ENCODE measurements at places on chromosomes 5 and 9. TPM values are rescaled to one million over a fixed set of nuclear protein-coding genes. Genes with fewer than 3 reads are reported as not detected.

Gene ZNF462
- 23.0 TPM for polyA plus RNA-seq

Gene MYO10
- 50.8 TPM for polyA plus RNA-seq

Gene CXXC5
- 190 TPM for polyA plus RNA-seq

Gene PCDHGA7
- 2.5 TPM for polyA plus RNA-seq

Gene TNFSF8
- polyA plus RNA-seq, result 0.30 TPM

Measured in renal pelvis (tissue), 12 donors.